Gastroesophageal sphincter (tissue), 4 donors: ENCODE measurements at places on chromosomes 2 and 18. TPM values are rescaled to one million over a fixed set of nuclear protein-coding genes. Genes with fewer than 3 reads are reported as not detected.

Gene GPR148
- total RNA-seq = not detected

Gene PRSS56
- not detected for total RNA-seq

Gene CWC22
- 25.4 TPM for total RNA-seq

Gene GRHL1
- total RNA-seq = 1.3 TPM

Gene NT5C1B
- total RNA-seq = not detected

Gene NCKAP1
- 185 TPM for total RNA-seq

Gene EVX2
- not detected for total RNA-seq

Gene ACMSD
- total RNA-seq = not detected

Gene ALPG
- total RNA-seq = not detected

Gene RBBP8
- 14.2 TPM for total RNA-seq

Gene ARHGAP15
- 9.3 TPM for total RNA-seq

Gene CD302
- total RNA-seq = 26.9 TPM

Gene LHCGR
- total RNA-seq = 2.2 TPM

Gene PAX8
- not detected for total RNA-seq

Gene RPS27A
- total RNA-seq = 2,019 TPM

Gene SERPINB7
- not detected for total RNA-seq

Gene SCN7A
- total RNA-seq = 92.5 TPM

Gene CRYBA2
- not detected for total RNA-seq

Gene SFTPB
- not detected for total RNA-seq

Gene CFAP221
- 0.25 TPM for total RNA-seq

Gene SGPP2
- total RNA-seq = 0.89 TPM

Gene CROCC2
- not detected for total RNA-seq

Gene TPO
- total RNA-seq = 14.5 TPM

Gene PPP3R1
- total RNA-seq = 29.1 TPM

Gene GREB1L
- total RNA-seq = 6.2 TPM

Gene FOXI3
- not detected for total RNA-seq

Gene TMEM178A
- 3.4 TPM for total RNA-seq

Gene AKAIN1
- not detected for total RNA-seq

Gene HES6
- 3.8 TPM for total RNA-seq

Gene B3GNT7
- total RNA-seq = 3.8 TPM

Gene EML4
- total RNA-seq = 31.4 TPM

Gene TBC1D8
- 14.9 TPM for total RNA-seq

Gene CCDC142
- 41.6 TPM for total RNA-seq

Gene TMBIM1
- 212 TPM for total RNA-seq

Gene MTLN
- total RNA-seq = 81.1 TPM

Gene UGT1A7
- total RNA-seq = 4.6 TPM

Gene REEP1
- total RNA-seq = 75.7 TPM

Gene REG1B
- not detected for total RNA-seq

Gene REG3A
- not detected for total RNA-seq

Gene CTAGE1
- not detected for total RNA-seq

Gene SIX3
- not detected for total RNA-seq

Gene BMPR2
- 86.9 TPM for total RNA-seq

Gene ABCG5
- total RNA-seq = not detected

Gene EMILIN2
- total RNA-seq = 14.5 TPM

Gene HAUS1
- 16.2 TPM for total RNA-seq

Gene PUM2
- 110 TPM for total RNA-seq

Gene IL1RN
- total RNA-seq = 32.9 TPM

Gene ASB18
- not detected for total RNA-seq

Gene STPG4
- 0.67 TPM for total RNA-seq

Gene DCDC2C
- total RNA-seq = not detected

Gene RAX
- not detected for total RNA-seq

Gene LRRC30
- not detected for total RNA-seq

Gene CTIF
- 124 TPM for total RNA-seq

Gene TMEM247
- not detected for total RNA-seq

Gene ATP5MC3
- total RNA-seq = 191 TPM

Gene TRABD2A
- total RNA-seq = 2.7 TPM

Gene CYS1
- 50.7 TPM for total RNA-seq

Gene KIDINS220
- 102 TPM for total RNA-seq
